ENCODE measurements at places on chromosomes 6 and 20.

DNA sequence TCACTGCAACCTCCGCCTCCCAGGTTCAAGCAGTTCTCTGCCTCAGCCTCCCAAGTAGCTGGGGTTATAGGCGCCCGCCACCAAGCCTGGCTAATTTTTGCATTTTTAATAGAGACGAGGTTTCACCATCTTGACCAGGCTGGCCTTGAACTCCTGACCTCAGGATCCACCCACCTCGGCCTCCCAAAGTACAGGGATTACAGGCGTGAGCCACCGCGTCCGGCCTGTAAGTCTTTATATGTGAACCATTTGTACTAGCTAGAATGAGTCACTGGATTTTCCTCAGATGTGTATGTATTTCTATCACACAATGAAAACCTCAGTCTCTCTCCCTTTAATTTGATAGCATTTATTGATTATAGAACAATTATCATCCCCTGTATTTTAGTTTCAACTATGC is 34.0 kb downstream of the ITCH start:
- DNase-seq = no peak

DNA sequence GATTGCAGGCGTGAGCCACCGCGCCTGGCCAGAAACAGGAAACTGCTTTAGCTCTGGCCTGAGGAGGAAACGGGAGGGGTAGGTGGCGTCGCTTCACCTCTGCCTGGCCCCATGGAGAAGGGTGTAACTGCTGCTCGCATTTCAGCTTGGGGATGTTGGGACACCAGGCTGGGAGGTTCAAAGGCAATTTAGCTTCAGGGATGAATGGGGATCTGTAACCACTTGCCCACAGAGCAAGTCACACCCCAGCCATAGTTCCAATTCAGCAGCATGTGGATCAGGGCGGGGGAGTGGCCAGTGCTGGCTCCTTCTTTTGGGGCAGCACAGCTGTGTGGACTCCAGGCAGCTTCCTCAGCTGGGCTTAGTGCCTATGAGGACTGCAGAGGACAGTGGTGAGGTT is 34.8 kb upstream of the NUP153 start:
- no peak for DNase-seq

GRCh38 chr20:1934156-1934555 is 38.9 kb downstream of the SIRPA start:
- no peak for DNase-seq

DNA sequence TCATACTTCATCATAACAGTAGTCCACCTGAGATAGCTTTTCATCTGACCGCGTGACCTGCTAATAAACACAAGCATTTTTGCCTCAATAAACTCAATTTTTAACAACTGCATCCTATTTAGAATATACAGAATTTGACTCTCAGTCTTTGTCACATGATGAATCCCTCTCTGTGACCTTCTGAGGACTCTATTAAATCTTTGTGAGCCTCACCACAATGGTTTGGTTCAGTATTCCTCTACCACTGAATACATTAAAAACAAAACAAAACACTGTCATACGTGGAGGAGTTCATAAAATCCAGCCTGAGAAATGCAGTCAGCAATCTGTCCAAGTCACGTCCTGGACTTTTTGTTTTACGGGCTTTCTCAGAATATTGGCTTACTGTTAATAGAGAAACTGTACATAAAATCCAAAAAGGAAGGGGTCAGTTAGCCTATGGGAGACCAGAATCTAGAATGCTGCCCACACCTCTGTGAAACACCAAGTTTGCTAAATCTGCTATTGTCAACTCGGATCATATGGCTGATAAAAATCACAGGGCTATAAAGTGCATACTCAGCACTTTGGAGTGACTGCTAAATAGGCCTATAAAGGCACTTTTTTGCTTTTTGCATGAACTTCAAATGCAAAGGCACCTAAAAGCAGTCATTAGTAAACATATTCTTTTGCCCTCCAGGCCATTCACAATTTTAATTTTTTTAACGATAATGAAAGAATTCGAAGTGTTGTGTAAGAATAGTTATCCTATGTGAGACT is 190.3 kb upstream of the HDDC2 start:
- no peak for DNase-seq

- no peak for DNase-seq
Measured at GRCh38 chr6:53673162-53673727, 7.7 kb upstream of the KLHL31 start.

GRCh38 chr6:65760285-65760684 is 53.3 kb upstream of the EYS start:
- no peak for DNase-seq
